Activated CD4-positive, alpha-beta T cell treated with anti-CD3 and anti-CD28 coated beads, Interleukin-2, amount 50 U/mL, for 16 hours (primary cell): ENCODE measurements at places on chromosomes 1 and 21.

GRCh38 chr1:103945774-103946173 lies 196.1 kb downstream of the AMY1C start:
- DNase-seq: no peak

- no peak for DNase-seq
Measured at GRCh38 chr1:83967336-83967735, 31.6 kb downstream of the TTLL7 start.

GRCh38 chr1:15299179-15299578 lies 52.2 kb downstream of the FHAD1 start:
- no peak for DNase-seq

DNA sequence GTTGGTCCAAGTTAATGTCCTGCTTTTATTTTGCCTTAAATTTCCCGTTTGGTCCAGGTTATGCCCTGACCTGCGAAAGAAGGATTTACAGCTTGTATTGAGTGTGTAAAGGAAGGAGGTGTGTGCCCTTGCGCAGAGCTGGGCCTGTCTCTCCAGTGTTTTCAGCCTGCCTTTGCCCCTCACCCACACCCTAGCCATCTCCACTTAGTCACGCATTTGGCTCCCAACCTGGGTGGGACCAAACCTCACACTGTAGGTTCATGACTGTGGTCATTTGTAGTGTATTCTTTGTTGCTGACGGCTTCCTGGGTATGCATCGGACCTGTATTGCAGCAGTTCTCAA lies 572 bp upstream of the SRSF10 start:
- DNase-seq: peak; percentile 46

DNA sequence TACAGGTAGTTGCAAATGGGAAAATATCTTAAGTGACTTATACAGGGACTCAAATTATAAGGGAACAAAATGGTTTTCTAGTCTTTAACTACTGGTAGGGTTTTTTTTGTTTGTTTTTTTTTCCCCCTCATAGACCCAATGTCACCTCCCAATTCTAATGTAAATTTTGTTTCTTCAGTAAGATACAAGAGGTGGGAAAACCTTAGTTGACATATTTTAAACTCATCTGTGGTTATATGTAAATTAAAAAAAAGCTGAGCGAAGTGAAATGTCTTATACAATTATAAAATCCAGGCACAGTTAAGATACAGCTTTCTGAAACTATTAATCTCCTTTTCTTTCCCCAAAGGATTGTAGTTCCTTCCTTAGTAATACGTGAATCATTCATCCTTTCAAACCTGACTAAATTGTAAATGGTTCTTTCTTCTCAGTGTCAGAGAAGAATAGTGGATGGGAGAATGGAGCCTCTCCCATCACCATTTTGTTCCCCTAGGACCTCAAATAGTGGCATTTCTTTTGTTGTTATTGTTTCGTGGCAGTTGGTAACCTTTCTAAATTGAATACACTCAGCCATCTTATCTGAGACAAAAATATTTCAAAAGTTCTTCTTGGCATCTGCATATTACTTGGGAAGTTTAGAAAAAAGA lies 11.2 kb downstream of the TSEN15 start:
- DNase-seq: no peak

DNA sequence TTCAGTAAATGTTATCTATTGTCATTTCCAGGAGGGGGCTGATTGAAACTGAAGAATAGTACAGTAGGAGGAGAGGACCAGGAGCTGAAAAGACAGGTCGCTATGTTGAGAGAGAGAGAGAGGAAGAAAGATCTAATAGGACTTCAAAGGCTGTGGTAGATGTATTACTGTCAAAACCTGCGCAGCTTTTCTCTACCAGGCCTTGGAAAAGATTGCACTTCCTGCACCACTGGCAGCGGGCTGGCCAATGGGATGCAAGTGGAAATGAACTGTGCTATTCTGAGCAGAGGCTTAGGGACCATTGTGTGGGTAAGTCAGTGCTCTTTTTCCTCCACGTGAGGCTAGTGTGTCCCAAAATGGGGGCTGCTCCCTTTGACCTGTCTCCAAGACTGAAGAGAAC lies 47.1 kb downstream of the MDM4 start:
- DNase-seq: no peak

DNA sequence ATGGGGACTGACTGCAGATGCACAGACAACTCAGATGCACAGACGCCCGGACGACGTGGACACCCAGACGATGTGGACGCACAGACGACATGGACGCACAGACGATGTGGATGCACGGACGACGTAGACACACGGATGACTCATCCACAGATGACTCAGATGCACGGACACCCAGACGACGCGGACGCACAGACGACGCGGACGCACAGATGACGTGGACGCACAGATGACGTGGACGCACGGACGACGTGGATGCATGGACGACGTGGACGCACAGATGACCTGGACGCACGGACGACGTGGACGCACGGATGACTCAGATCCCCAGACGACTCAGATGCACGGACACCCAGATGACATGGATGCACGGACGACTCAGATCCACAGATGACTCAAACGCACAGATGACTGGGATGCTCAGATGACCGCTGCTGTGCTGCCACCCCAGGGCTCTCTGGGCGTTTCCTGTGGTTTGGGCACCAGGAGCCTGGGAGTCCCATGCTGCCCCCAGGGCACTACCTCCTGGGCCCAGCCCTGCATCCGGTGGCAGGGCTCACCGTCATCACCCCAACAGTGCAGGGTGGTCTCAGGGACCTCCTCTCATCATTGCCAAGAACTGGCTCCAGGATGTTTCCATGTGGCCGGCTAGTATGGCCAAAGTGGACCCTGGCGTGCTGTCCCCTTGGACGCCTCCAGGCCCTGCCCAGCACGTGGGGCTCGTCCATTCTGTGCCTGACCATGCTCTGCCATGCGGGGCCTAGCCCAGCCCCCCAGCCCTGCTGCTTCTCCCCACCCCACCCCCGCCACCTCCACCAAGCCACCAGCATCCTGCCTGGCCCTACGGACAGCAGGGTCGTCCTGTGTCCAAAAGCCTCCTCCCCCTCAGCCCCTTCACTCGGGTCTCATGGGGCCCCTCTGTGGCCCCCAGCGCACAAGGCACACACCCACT lies 14.0 kb downstream of the FAAP20 start:
- DNase-seq: no peak

GRCh38 chr1:57713501-57713900 lies 289.6 kb upstream of the DAB1 start:
- DNase-seq: no peak

DNA sequence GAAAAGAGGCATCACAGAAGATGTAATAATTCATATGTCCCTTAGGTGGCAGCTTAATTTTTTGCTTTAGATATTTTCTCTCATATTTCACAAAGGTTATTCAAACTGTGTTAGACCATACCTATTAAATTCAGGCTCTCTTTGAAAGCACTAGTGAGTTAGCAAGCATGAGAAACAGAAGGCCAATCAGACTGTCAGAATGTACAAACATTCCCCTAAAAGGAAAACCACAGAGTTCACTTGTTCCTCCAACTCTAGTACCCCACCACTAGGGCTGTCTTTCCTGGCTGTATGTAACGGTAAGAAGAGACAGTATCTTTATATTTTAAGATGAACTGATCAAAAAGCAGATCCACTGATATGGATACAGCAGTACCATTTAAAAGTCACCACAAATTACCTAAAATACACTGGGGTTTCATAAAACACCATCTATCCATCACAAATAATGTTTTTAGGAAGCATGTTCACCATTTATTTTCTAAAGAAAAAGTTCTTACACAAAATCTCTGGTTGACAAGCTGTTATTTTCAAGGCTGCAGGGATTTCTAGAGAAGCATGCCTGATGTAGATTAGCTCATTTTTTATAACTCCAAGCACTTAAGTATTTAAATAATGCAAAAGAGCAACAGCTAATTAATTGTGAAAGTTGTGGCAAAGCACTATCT lies 1.8 kb downstream of the ARPC5 start:
- peak; percentile 83 for DNase-seq

DNA sequence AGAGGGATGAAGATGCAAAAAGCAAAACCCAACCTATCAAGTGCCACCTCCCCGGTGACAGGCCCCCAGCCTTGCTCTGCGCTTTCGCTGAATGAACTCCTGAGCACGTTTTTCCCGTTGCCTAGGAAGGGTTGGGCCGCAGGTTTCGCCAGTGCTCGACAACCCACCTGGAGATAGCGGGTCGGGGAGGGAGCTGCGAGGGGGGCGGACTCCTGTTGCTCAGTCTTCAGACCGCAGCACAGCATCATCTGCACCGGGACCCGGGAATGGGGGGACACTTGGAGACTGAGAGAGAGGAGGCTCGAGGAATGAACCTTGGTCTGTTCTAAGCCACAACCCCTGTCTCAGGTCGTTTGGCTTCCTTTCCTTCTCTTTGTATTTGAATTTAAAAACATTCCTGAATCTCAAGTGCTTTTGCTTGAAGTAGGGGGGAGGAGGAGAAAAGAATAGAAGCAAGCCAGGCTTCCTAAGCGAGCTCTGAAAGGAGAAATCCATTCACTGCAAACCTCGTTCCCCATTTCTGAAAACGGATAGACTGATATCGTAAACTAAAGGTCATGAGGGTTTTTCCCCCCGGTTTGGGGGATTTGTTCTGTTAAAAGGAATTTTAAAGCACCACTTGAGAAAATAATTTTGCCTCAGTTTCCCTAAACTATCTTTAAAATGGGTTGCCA lies 1.2 kb downstream of the AK5 start:
- no peak for DNase-seq

DNA sequence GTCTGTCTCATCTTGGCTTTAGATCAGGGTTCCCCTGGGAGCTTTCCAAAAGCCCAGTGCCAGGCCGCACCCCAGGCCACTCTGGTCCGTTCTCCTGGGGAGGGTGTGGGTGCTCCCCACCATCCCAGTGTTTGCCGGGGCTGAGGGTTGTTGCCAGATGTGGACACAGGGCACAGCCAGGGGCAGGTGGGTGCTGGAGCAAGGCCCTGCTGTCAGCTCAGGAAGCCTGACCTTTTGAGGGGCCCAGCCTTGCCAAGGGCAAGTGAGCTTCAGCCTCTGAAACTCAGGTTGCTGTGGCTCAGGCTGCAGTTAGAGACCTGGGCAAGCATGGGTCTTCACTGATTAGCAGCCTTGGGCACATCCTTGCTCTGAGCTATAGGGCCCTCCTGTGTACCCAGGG lies 22.8 kb upstream of the ZBTB21 start:
- DNase-seq: no peak

- no peak for DNase-seq
Measured at GRCh38 chr1:25568834-25569596, 25.6 kb downstream of the LDLRAP1 start.

GRCh38 chr1:161215076-161215475 lies at the start of gene FCER1G:
FCER1G (plus strand) TSS chr1:161215295; CDS start chr1:161215322, 27 bp downstream.
- DNase-seq: no peak

DNA sequence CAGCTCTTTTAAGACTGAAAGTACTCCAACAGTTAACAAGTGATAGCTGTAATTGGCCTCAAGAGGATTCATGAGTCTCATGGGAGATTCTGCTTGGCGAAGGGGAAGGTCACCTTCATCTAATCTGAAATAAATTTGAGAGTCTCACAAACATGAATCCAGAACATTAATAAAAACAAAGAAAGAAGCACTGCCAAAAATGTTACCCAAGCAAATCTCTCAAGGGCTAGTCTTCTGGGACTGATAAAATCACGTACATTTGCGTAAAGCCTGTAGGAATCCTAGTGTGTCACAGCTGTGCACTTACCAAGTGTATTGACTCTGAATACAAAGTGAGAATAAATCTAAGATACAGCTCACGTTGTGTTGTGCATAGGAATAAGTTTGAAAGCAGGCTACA lies 21.2 kb upstream of the NUF2 start:
- DNase-seq: no peak

DNA sequence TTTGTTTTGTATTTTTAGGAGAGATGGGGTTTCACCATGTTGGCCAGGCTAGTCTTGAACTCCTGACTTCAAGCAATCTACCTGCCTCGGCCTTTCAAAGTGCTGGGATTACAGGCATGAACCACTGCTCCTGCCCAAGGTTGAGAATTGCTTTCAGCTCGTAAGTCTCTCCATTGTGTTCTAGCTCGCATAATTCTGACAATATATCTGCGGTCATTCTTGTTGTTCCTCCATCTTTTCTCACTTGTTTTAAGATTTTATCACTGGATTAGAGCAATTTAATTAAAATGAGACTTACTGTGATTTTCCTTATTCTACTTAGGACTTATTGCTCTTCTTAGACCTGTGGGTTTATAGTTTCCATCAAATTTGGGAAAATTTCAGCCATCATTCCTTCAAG lies 102.9 kb downstream of the AHCTF1 start:
- no peak for DNase-seq

DNA sequence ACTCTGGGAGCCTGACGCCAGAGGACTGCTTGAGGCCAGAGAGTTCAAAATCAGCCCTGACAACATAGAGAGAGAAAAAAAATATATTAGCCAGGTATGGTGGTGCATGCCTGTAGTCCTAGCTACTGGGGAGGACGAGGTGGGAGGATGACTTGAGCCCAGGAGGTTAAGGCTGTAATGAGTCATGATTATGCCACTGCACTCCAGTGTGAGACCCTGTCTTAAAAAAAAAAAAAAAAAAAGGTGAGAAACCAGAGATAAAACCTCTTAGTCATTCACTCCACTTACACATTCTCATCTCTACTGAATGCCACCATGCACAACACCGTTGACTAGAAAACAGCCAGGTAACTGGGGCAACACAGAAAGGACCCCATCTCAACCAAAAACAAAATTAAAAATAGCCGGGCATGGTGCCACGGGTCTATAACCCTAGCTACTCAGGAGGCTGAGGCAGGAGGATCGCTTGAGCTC lies 178.1 kb downstream of the SLC45A1 start:
- peak; percentile 75 for DNase-seq

- no peak for DNase-seq
Measured at GRCh38 chr21:42285569-42286245, 29.5 kb downstream of the TFF3 start.
